ENCODE measurements at places on chromosomes 12 and 14.
A peak's percentile ranks its signal among the peaks of the same experiment; 100 is the strongest.

GRCh38 chr14:105141486-105142281 lies 26.9 kb downstream of the JAG2 start:
- no peak for DNase-seq

- no peak for DNase-seq
Observed at GRCh38 chr14:39025250-39025809, 77.7 kb downstream of the SEC23A start.

DNA sequence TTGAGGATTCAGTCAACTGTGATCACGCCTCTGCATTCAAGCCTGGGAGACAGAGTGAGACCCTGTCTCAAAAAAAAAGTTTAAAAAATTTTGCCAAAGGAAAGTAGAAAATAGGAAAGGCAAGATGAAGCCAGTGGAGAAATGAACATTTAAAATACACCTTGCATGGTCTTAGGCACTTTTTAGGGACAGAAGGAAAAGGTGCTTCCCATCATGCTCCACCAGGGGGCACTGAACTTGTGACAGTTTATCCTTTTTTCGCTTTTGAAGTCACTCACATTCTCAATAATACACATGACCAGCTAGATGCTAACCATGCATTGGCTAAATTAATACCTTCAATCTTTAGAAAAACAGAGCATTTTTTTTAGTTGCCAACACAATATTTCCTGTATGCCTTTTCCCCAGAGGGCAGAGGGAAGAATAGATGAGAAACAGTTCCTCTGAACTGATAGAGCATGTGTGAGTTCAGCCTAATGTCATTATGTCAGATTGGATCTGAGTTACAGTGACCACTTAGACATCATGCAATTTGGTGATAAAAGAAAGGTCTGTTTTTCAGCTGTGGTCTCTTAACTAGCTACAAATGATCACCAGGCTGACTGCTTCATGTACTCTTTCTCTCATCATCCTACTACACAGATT lies 221.8 kb upstream of the SSTR1 start:
- DNase-seq = peak; percentile 61

GRCh38 chr14:99544991-99545390 lies 59.0 kb downstream of the CCDC85C start:
- no peak for DNase-seq

DNA sequence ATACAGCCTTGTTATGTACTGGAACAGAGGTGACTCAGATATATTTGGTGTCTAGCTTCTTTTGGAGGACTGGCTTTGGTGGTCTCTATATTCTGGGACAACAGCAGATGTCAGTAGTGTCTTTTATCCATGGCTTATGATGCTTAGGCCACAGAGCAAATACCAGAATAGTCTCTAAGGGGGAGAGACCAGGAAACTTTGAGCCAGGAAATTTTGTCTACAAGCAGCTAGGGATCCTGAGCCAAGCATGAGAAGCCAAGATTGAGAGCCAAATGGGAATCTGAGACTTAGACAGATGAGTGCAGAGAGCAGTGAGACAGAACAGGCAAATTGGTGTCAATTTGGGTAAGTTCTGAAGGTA lies 28.4 kb upstream of the PTPRR start:
- peak; percentile 7 for DNase-seq

GRCh38 chr12:123064366-123064765 lies 83.9 kb downstream of the ARL6IP4 start:
- no peak for DNase-seq

GRCh38 chr14:50088731-50089130 lies 27.6 kb downstream of the VCPKMT start:
- no peak for DNase-seq

DNA sequence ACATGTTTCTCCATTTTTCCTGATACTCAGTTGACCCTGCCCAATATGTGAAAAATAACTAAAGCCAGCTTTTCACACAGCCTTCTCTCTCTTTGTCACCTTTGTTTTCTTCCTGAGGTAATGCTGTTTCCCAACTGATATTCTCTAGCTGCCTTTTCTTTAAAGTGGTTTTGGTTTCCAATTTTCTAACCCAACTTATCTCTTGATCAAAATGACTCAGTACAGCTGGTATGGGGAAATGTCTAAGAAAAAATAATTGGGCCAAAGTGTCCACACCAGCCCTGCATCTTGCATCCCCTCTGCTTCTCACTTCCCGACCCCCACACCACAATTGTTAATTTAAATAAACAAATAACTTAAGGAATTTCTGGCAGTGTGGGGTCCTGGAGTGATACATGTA lies 193.8 kb downstream of the SYT1 start:
- peak; percentile 67 for DNase-seq

GRCh38 chr14:24834956-24835355 lies 201.0 kb upstream of the GZMB start:
- peak; percentile 46 for DNase-seq

DNA sequence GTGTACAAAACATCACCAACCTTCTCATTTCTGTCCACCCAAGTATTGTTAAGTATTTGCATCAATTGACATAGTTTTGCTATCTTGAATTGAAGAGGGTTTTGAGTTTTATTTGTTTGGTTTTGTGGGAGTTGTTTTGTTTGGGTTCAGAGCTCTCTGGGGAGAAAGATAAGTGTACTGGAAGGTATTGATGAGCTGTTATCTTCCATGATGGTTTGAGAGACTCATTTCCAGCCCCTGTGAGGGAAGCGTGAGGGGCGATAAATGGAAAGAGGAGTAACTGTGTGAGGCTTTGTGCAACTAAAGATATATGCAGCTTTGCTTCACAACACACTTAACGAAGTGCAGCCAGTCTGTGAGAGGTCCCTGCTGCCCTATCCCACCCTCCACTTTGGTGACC lies 15.7 kb upstream of the CIPC start:
- no peak for DNase-seq

DNA sequence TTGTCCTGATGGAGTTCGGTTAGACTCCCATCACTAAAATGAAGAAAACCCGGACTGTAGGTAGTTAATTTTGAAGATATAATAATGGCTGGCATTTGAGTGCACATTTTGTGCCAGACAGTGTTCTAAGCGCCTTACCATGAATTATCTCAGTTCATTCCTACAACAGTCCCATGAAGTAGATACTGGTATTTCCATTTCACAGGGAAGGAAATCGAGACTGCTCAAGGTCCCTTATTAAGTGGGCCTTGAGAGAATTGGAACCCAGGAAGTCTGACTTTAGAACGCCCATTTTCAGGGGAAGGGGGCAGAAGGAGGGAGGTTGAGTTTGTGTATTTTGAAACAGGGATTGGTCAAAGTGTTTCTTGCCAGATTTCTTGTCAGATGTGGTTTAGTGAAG lies 855 bp downstream of the MNAT1 start:
- no peak for DNase-seq

- DNase-seq = peak; percentile 78
Observed at GRCh38 chr14:74579447-74580274, 32.4 kb downstream of the LTBP2 start.
